ENCODE measurements at places on chromosomes 11 and 22.

- no peak for DNase-seq
These were observed 40.2 kb upstream of the WNT7B start for GRCh38 chr22:46017166-46017565.

- DNase-seq = no peak
These were observed 11.9 kb downstream of the VSIG10L2 start for GRCh38 chr11:125957618-125958332.

DNA sequence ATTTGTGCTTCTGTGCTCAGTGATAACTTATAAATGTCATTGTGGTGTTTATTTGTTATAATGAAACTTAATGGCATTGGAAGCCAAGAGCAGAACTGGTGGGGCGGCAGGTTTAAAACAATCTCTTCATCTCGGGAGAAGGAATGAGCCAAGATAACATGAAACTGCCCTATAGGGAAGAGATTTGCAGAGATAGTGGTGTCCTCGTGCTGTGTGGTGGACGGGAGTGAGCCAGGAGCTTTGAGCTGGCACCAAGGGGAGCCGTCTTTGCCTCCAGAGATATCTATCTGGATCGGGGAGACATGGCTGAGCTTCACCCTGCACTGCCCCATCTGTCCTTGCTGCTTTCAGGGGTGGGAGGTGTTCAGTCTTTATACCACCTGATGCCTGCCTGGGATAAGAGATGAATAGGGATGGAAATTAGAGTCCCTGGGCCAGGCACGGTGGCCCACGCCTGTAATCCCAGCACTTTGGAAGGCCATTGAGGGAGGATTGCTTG is 189.6 kb downstream of the ST3GAL4 start:
- no peak for DNase-seq

DNA sequence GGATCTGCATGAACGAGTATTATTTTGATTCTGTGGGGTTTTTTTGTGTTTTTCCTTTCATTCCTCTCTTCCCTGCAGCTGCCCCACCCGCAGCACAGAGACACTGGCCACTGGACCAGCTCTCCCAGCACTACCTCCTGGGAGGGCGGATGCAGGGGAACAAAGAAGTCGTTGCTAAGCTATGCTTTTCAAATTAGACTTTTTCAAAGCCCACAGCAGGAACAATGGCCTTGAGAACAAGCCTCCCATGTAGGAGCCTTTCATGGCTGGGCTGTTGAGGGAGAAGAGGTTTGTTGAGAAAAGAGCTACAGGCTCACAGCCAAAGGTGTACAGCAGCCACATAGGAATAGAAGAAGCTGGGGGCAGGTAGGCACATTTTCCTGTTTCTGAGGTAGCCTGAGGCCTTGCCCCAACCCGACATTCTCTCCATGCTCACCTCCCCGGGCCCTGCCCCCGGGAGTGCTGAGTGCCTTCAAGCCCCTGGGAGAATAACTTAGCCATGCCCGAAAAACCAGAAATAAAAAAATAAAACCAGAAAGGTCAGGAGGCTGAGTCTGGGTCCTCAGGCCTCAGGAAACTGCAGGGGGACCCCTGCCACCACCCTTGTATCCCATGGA is 20.5 kb upstream of the SYT12 start:
- no peak for DNase-seq

- DNase-seq = no peak
These were observed 3.9 kb upstream of the SMIM38 start for GRCh38 chr11:69151836-69152235.

DNA sequence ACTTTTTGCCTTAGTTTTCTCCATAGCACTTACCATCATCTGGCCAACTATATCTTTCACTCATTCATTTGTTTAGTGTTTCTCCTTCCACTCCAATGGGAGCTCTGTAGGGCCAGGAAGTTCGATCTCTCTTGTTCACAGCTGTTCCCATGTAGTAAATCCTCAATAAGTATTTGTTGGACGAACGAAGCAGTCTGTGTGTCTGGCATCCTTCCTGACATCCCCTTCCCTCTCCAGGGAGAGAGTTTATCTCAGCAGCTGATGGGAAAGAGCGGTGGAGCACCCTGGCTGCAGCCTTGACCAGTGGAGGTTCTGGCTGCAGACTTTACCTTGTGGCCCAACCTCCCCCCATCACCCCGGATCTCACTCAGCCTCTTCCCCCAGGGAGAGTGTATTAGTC is 141.7 kb downstream of the CHST1 start:
- no peak for DNase-seq

DNA sequence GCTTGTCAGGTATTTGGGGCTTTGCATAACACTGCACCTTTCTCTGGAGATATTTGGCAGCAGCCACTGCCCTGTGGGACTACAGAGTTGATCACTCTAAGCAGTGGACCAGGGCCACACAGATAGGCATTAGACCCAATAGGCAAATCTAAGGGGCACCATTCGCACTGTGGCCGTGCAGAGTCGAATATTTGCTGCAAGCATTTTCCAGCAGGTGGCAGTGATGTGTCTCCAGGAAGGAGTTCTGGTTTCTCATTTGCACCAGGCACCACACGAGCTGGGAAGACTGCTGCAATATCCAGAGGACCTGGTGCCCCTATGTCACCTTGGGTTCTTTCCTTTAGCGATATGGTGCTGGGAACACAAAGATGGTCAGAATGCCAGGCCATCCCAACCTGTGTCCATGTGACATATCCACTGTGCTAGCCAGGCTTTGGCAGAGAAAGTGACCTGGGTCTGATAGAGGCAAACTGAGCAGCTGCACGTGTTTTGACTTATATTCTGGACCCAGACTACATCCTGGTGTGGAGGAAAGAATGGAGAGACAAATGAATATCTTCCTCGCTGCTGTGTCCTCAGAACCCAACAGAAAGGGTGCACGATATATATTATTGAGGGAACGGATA is 318.7 kb downstream of the BUD13 start:
- DNase-seq = peak; percentile 52

- no peak for DNase-seq
These were observed 34.7 kb downstream of the GDPD4 start for GRCh38 chr11:77266766-77267165.

- DNase-seq = peak; percentile 60
These were observed 7.4 kb upstream of the PMM1 start for GRCh38 chr22:41596776-41597634.

DNA sequence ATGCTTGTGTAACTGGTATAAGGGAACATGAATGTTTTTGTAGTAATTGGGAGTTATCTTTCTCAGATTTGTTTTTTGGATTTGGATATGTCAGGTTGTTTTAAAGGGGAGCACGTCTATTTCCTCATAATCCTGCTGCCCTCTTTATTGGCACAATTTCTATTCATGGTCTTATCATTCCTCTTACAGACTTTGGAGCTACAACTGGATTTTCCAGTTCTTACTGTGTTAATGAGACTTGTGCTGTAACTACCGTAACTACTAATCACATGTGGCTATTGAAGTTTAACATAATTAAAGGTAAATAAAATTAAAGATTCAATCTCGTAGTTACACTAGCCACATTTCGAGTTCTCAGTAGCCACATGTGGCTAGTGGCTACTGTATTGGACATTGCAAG is 1.9 kb downstream of the FDX1 start:
- no peak for DNase-seq

DNA sequence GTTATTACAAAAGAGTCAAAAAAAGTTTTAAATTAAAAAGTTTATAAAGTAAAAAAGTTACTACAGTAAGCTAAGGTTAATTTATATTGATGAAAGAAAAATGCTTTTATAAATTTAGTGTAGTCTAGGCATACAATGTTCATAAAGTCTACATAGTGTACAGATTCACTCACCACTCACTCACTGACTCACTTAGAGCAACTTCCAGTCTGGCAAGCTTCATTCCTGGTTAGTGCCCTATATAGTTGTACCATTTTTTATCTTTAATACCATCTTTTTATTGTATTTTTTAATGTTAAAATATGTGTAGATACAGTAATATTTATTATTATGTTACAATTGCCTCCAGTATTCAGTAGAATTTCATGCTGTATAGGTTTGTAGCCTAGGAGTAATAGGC is 2.6 kb upstream of the MMP10 start:
- no peak for DNase-seq

DNA sequence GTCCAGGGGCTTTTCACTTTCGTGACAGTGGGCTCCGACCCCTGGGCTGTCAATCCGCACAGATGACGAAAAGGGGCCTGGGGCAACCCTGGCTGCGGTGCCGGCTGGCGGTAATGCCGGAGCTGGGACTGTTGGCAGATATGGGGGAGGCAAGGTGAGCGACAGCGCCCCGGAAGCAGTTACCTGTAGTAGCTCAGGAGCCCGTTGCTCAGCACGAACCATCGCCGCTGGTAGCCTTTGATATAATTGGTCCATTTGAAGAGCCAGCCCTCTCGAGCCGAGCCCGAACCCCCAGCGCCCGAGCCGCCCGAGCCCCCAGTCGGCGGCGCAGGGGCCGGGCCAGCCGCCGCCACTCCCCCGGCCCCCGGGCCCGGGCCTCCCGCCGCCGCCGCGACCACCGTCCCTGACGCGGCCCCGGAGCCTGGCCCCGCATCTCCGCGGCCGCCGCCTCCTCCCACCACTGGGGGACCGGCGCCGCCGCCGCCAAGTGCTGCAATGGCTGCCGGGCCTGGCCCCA is 396 bp downstream of the OSBP start:
- peak; percentile 11 for DNase-seq

DNA sequence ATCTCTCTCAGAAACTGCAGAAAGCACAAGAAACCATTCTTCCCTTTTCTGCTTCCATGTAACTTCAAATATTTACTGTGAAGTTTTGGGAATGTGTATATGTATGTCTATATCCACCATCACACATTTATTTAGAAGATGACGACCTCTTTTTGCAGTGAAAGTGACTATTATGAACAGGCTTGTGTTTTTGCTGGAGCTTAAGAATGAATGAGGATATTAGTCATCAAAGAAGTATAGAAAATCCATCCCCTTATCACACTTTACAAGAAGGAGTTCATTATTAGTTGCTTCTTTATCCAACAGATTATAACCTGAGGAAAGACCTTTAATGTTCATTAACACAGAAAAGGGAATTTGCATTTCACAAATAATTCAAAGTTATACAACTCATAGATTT is 21.1 kb upstream of the SLC5A12 start:
- DNase-seq = no peak

DNA sequence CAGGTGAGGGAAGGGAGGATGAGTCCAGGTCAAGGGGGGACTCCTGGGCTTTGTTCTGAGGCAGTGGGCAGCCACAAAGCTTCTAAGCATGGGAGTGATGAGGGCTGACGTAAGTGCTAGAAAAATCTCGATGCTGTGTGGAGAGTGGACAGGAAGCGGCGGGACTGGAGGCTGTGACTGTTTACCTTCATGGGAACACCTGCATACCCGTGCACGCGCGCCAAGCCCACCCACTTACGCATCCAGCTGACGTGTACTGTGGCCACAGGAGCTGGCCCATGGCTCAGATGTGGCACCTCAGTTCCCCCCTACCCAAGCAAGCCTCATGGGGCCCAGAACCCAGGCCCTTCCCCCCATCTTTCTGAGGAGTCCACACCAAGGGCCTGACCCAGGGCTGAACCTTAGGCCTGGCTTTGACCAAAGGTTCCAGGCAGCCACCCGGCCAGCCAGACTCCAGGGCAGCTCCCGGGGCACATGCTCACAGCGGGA is 14.0 kb downstream of the MYRF start:
- no peak for DNase-seq

GRCh38 chr11:8201644-8202365 is 33.0 kb upstream of the RIC3 start:
- DNase-seq = no peak

DNA sequence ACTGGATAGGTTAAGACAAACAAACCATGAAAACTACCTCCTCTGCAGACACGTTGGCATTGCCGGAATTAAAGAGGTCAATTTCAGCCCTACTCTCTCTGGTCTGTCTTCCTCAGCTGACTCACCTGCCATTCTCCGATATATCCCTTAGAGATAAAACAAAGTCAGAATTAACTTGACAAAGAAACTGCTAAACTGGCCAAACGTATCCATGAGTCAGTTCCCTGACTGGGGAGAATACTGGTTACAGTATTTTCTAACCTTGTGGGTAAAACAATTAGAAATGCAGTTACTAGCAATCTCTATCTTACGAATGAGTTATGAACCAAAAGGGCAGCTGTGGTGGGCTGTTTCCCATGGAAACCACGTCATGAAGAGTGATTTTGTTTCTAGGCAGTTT is 96.2 kb downstream of the RDX start:
- DNase-seq = peak; percentile 67

GRCh38 chr22:35445933-35446332 is 46.0 kb downstream of the MCM5 start:
- peak; percentile 14 for DNase-seq

- no peak for DNase-seq
These were observed 261.0 kb downstream of the BRD1 start for GRCh38 chr22:49566693-49567092.

GRCh38 chr11:128985880-128986279 is 43.2 kb upstream of the TP53AIP1 start:
- no peak for DNase-seq

DNA sequence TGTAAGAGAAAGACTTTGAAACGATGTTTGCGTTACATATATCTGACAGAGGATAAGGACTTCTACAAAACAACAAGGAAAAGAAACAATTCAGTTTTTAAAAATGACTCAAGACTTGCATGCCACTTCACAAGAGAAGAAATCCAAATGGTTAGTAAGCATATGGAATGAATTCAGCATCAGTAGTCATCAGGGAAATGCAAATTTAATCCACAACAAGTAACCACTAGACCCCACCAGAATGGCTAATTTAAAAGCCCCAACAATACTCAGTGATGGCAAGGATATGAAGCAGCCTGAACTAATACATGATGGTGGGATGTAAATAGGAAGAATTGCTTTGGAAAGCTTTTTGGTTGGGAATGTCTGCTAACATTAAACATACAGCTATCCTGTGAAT is 142.6 kb downstream of the ATXN10 start:
- no peak for DNase-seq
